GM18507 (cell line): ENCODE measurements at places on chromosomes 5 and 9.
A peak's percentile ranks its signal among the peaks of the same experiment; 100 is the strongest.

DNA sequence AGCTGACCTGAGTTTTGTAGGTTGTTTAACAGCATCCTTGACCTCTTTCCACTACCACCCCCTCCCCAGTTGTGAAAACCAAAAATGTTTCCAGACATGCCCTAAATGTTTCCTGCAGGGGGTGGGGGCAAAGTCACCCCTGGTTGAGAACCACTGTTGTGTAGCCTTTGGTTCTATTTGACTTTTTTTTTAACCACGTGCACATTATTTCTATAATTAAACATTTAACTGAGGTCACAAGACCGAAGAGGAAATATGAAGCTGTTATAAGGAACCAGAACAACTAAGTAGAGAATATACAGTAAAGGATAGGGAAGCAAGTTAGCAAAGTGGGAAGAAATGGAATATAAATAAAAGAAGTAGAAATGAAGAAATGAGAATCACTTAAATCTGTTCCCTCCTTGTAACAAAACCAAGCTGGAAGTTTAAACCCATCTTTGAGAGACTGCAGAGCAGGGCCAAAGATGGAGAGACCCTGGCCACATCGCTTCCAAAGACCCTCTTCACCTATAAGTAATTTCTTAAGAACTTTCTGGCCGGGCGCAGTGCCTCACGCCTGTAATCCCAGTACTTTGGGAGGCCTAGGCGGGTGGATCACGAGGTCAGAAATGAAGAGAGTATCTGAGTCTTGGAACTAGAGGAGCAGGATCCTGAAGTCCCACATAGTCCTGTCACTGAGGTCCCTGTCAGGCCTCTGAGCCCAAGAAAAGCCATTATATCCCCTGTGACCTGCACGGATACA, 14.4 kb downstream of the SIT1 start:
- no peak for DNase-seq

GRCh38 chr9:89661956-89662717, 57.3 kb downstream of the GADD45G start:
- no peak for DNase-seq

DNA sequence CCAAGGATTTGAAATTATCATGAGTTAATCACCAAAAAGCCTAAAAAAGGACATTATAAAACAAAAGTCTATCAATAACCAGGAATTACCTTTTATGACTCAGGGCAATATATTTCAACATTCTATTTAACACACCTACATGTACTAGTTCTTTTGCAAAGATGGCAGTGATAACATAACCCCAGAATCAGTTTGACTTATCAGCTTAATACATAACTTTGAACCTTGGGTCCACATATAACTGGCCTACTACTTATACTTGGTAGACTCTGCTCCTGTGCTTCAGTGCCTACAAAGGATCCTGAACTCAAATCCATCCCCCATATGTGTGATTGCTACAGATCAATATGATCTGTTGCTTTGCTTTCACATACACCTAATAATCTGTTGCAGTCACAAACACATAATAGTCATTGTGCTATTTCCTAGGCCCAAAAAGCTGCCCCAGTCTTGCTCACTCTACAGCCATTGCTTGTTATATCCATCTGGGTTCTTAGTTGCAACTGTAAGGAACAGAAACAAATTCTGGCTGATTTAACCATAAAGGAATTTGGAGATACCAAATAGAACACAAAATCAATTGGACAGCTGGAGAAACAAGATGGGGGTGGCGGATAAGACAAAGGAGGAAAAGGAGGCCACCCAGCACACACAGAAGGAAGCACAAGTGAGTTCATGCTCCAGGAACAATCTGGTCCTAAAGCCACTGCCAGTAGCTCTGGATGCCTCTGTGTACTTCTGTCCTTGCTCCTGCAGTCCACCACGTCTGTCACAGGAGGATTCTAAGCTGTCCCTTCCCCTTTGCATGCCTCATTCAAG, 25.5 kb downstream of the DEPDC1B start:
- DNase-seq, result no peak

DNA sequence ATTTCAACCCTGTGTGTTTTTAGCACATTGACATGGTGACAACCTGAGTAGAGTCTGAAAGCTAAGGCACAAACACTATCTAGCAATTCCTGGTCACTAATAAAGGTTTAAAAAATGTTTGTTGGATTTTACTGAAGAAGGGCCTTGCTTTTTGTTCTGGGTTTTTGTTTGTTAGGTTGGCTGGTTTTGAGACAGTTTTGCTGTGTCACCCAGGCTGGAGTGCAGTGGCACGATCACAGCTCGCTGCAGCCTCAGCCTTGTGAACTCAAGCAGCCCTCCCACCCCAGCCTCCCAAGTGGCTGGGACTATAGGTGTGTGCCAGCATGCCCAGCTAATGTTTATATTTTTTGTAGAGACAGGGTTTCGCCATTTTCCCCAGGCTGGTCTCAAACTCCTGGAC, 39.0 kb downstream of the PRKACG start:
- DNase-seq, result no peak

DNA sequence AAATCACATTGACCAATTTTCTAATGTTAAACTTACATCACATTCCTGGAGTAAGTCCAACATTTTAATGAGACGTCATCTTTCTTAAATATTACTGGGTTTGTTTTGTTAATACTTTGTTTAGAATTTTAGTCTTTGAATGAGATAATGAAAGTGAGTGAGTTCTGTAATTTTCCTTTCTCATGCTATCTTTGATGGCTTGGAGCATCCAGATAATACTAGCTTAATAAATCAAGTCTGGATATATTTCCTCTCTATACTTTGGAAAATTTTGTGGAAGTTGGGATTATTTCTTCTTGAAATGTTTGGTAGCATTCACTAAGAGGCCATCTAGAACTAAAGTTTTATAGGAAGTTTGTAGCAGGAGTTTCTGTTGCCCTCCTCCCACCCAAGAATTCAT, 90.8 kb upstream of the IL7R start:
- no peak for DNase-seq

DNA sequence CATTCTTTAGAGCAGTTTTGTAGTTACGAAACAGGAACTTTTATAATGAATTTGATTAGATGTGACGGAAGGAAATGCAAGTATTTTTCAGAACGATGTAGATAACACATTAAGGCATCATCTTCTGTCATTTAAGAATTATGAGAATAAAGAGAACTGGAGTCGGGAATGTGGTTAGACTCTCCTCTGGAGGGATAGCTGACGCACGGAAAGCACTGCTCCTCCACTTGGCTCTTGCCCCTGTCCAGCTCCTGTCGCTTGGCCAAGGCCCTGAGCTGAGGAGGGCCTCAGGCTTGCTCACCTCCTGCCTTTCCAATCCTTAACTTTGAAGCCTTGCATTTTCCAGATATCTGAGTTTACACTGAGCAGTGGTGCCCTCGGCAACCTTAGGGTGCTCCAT, 60.5 kb downstream of the MAP1B start:
- no peak for DNase-seq

DNA sequence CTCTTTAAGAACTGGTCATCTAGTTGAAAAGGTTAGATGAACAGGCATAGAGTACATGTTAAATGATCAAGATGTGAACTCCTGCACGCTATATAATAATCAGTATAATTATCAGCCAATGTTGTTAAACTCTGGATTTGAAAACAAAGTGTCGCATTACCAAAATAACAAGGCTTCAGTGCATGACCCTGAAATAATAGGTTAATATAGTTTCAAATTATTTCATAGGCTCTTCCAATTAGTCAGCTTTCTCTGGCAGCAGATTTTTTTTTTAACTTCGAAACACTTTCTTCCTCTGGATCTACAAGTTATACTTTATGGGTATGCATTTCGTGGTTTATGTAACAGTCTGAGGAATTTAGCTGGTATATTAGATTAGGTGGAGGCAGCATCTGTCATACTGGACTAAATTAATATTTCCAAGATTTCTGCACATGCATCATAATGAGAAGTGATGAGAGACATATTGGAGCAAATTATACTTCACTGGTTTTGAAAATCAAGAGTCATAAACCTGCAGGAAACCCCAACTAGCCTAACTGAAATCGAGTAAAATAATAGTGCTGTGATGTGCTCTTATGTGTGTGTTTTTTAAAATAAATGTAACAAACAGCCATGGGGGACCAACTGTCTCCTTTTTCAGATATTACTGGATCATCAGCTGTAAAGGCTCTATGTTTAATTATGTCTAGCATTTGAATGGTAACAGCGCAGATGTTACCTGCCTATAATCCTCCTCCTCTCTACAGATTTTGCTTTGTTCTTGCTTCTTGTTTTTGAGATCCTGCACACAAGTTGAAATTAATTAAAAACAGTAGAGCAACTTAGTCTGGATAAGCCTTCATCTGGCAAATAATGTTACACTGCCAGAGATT, 85.9 kb upstream of the CKMT2 start:
- DNase-seq, result no peak

GRCh38 chr9:28212979-28213378, 639.7 kb upstream of the C9orf72 start:
- DNase-seq, result no peak

DNA sequence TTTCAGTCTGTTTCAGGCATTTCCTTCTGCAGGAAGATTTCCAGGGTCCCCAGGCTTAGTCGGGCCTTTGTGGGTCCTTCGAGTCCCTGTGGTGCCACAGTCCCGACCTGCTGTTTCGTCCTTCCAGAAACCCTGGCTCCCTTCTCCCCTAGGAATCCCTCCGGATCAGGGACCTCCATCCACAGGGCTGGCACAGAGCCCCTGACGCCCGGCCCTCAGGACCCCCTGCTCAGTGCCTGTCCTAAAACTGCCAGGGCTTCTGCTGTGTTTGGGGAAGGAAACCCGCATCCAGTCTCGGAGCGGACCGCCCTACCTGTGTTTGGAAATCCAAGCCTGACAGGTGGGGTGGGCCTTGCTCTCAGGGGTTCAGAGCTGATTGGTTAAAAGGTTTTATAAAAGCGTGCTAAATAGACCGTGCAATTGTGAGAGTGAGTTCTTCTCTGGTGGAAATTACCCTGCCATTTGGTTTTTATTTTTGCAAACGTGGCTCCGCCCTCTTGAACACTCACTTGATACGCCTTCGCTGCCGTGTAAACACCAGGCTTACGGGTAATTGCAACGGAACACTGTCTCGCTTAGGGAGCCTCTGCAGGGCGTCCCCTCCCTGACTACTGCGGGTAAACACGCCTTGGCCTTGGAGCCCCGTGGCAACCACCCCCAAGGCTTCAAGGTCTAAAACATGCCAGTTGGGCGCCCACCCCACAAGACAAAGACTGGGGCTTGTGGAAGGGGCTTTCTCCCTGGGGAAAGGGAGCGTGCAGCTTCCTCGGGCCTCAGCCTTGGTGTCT, 121.2 kb downstream of the PHF2 start:
- DNase-seq, result no peak

- peak; percentile 11 for DNase-seq
Observed at GRCh38 chr9:98584059-98584458, 124.7 kb downstream of the GABBR2 start.

GRCh38 chr5:1279443-1280151, 15.3 kb downstream of the TERT start:
- no peak for DNase-seq

- no peak for DNase-seq
Observed at GRCh38 chr9:126586236-126586635, 27.5 kb upstream of the LMX1B start.

- DNase-seq, result no peak
Observed at GRCh38 chr9:79268806-79269205, 303.0 kb upstream of the TLE4 start.

DNA sequence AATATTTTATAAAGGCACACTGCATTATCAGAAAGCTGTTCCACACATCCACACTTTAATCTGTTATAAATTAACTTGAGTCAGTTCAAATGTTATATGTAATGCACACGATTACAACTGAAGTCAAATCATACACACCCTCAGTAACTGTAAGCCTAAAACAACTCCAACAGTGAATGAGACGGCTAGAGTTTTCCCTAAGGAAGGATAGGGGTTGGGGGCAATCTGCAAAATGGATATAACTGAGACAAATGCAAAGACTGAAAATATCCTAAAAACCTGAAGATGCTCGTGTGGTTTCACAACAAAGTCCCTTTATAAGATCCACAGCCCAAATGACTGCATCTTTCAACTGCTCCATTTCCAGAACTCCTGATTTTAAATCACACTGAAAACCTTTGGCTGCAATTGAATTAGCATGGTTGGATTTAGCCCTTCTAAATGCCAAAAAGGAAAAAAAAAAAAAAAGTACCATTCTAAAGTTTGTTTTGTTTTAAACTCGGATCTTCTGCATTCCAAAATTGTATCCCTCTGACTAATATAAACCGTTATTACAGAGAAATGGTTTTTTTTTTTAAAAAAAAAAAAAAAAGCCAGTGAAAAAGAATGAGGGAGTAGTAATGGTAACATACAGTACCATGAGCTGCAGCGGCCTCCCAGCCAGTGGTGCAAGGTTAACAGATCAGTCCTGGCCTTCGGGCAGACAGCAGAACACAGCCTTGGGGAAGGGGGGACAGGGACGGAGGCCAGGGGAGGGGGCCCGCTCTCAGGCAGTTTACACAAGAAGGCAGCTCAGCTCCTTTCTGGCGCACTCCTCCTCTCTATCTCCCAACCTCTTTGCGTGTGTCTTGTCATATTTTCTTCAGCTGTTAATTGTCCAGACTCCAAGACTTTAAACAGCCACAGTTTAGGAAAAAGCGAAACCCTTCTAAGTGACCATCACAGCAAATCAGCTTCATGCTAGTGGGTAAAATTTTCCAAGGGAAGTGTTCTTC, 166.1 kb downstream of the BNC2 start:
- no peak for DNase-seq

DNA sequence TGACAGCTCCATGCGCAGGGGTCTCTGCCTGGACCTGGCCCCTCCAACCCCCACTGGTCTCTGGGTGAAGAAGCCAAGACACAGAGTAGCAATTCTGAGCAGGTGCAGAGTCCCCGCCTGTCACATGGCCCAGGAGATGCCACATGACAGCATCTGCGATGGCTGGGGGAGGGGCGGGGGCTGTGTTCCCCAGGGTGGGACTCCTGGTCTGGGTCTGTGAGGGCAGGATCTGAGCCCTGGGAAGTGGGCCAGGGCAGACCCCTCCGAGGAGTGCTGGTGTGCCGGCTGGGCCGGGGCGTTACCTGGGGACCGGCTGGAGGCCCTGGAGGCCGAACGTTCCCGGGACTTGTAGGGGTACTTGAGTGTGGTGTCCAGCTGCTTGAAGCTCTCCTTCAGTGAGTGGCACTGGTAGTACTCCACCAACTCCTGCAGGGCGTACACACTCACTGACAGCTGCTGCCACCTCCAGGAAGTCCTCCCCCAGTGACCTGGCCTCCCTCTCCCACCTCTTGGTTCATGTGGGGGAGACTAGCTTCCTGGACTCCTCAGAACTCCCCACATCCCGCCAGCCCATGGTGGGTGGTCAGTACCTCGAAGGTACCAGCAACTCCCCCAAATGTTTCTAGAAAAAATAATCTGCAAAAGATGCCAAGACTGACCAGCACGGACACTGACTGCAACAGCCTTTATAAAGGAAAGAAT, 32.1 kb upstream of the SARDH start:
- DNase-seq, result no peak

- DNase-seq, result no peak
Observed at GRCh38 chr9:115939065-115939765, 214.4 kb upstream of the PAPPA start.
